CD4-positive, alpha-beta T cell treated with Interleukin-17A for 4 hours (primary cell): ENCODE measurements at places on chromosomes 2 and 18.

DNA sequence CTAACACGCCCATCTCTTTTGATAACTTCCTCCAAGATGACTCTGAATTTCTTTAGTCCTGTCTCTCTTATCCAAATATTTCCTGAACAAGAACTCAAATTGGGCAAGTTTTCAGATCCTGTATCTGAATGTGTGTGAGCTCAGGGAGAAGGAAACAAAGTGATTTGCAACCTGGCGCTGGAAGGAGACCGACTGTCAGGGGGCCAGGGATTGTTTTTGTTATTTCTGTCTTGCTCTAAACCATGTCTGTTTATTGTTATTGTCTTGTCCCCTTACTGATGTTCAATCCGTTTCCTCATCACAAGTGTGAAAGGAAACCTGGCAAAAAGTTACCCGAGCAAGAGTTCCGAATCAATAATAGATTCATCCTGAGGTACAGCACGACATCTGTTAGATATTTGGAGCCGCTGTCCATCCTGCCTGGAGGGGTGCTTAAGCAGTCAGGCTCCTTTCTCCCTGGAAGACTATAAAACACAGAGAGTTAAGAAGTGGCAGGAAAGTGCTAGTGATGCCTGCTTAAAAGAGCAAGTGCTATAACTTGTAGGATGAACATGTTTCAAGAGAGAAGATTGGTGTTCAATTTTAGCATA is 132.5 kb upstream of the OSR1 start:
- no peak for DNase-seq

DNA sequence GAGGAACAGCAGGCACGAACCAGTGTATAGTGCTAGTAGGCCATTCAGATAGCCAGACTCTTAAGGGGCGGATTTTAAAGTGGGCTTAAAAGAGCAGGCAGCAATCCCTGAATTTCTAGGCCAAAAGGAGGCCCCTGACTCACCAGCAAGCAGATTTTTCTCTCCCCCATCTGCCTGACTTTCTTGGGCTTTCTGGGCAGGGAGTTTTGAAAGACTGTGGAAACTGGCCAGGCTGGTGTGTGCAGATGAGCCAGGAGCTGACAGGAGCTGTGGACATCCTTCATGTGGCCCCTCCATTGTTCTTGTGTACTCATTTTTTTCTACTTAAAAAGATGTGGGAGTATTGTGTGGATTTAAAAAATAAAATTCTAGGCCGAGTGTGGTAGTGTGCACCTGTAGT is 59.0 kb downstream of the GLI2 start:
- DNase-seq: no peak

GRCh38 chr2:145813481-145813880 is 1293.6 kb upstream of the ZEB2 start:
- no peak for DNase-seq

DNA sequence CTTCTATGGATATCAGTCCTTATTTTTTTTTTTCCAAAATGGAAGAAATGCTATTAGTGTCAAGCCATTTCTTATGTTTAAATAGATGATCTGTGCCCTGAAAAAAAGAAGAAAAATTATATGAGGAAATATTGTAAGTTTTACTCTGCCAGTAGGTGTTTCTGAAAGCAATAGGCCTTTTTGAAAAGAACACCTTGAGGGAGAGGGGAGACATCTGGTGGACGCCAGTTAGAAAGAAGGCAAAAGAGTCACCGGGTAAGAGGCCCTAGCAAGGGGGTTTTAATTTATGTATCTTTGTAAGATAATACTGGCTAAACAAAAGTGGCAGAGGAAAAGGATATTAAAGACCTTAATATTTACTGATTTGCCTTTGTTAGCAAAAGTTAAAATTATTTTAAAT is 56.1 kb downstream of the DYNAP start:
- DNase-seq: no peak

DNA sequence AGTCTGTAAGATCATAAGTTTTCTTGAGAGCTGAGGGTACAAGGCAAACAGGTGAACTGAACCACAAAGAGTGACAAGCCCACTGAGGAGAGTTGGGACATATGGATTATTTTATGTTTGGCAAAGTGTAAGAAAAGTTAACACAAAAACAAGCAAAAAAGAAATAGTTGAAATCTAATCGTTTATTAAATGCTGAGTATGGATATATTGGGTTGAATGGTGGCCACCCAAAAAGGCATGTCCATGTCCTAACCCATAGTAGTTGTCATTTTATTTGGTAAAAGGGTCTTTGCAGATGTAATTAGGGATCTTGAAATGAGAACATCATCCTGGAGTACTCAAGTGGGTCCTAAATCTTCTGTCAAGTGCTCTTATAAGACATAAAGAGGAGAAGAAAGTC is 24.9 kb upstream of the TWIST2 start:
- DNase-seq: no peak

- DNase-seq: no peak
Measured at GRCh38 chr2:85672456-85672855, 4.5 kb upstream of the SFTPB start.

GRCh38 chr2:154974041-154974440 is 275.5 kb downstream of the KCNJ3 start:
- no peak for DNase-seq

DNA sequence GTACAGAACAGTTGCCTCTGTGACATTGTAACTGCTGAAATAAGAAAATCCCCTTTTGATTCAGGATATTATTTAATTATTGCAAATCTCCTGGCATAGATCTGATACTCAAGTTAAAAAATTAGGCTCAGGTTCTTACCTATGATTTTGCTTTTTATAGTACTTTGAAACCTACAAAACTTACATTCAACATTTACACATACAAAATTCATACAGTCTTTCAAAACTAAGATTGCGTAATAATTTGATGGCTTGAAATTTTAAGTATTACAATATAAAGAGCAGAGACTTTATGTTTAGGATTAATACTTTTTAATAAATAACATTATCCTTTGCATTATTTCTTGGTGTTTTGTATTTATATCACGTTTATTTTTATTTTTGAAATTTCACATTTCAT is 291.1 kb downstream of the CCDC102B start:
- no peak for DNase-seq

GRCh38 chr2:46079985-46080560 is 217.1 kb upstream of the EPAS1 start:
- DNase-seq: no peak

DNA sequence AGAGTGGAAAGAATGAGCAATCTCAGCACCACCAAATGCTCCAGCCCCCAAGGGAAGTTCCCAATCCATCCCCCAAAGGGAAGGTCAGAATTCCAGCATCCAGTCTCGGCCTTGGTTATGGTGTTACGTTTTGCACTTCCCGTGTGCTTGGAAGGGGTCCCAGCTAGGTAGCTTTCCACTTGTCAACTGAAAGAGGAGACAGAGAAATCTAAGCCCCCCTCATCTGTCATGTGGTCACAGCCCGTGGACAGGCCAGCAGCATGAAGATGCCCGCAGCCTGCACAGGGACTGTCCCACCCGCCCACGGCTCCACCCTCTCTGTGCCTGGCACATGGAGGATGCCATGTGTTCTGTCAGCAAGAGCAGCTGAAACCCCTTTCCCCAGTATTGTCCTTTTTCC is 32.1 kb downstream of the RHOB start:
- DNase-seq: no peak

DNA sequence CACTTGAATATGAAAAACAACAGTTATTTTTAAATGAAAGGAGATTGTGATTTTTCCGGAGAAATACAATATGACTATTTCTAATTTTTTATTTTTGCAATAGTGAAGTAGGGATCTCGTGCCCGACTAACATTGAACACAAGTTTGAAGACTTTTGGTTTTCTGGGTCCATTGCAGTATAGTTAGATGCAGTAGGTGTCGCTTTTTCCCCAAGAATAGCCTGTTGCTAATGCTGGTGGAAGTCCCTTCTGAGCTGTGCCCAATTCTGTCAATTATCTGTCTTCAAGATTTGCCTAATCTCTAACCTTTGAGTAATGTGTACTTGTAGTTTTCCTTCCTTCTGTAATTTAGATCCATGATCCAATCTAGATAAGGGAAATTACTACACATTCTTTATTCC is 36.5 kb downstream of the SEMA4F start:
- DNase-seq: peak; percentile 15

GRCh38 chr18:61371111-61371510 is 37.9 kb downstream of the CDH20 start:
- DNase-seq: no peak

DNA sequence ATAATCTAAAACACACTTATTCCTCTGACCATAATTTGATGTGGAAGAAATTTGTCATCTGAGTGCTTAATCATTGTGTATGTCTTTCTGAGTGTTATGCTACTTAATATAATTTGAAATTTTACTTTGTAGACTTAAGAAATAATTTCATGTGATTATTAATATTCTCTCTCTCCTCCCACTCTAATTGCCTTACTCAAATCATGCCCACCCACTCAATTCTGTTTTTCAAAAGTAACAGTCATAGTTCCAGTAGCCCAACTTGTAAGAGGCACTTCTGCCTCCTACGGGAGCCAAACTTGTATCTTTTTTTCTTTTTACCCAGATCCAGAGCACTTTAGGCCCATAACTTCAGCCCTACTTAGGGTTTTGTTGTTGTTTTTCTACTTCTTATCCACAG is 18.5 kb upstream of the KYNU start:
- no peak for DNase-seq

- DNase-seq: no peak
Measured at GRCh38 chr2:196836440-196836839, 27.3 kb upstream of the C2orf66 start.

- DNase-seq: peak; percentile 39
Measured at GRCh38 chr2:176553685-176554100, 284.5 kb downstream of the MTX2 start.

DNA sequence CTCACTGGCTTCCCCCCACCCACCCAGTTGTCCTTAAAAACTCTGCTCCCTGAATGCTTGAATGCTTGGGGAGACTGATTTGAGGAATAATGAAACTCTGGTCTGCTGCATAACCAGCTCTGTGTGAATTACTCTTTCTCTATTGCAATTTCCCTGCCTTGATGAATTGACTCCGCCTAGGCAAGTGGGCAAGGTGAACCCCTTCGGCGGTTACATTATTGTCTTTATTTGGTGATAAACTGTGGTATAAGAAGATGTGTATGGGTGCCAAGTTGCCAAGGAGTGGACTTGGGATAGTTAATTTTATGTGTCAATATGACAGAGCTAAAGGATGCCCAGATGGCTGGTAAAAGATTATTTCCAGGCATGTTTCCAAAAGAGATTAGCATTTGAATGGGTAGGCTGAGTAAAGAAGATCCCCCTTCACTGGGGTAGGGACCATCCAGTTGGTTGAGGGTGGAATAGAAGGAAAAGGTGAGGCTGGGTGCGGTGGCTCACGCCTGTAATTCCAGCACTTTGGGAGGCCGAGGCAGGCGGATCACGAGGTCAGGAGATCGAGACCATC is 98.5 kb upstream of the HAAO start:
- DNase-seq: no peak

DNA sequence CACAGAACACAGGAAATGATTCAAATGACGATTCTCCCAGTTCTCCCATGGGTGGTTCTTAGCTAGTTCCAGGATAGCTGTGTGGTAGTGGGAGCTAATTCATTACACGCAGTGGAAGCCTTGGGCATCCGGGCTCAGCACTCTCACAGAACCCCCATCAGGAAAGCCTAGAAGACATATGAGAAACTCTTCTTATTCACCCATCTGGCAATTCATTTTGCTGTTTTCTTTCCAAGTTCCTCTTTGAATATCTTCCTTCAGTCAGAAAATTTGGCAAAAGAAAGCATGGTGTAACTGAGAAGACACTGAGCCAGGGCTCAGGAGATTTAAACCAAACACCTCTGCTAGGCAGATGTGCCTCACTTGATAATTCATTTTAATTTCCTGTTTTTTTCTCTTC is 85.2 kb upstream of the FN1 start:
- no peak for DNase-seq

DNA sequence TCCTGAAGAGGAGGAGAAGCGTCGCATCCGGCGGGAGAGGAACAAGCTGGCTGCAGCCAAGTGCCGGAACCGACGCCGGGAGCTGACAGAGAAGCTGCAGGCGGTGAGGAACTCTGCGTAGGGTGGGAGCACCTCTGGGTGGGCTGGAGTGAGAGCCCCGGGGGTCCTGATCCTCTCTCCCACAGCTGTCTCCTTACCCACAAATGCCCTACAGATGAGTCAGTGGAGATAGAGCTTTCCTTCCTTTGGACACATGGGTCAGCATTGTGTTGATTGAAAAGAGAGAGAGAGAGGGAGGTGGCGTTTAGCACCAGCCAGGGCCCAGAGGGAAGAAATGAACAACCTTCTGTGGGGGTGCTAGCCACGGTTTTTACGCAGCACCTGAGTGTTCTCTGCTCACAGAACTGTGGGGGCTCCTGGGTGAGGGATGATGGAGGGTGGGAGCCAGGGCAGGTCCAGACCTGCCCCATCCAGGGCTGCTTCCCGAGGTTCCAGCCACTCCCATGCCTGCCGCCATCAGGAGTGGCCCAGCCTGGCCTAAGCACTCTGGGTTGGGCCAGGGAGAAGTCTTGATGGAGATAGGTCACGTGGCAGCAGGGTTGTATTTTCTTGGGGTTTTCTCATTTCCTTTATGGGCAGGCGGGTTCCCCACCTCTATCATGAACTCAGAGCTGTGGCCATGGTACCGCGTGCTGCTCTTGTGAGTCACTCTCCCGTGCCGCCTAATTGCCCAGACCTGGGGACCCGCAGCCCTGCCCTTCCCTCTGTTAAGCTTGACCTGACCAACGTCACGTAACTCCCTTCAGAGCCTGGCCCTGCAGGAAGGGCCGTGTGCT is 16.3 kb downstream of the FOSL2 start:
- peak; percentile 77 for DNase-seq

- DNase-seq: no peak
Measured at GRCh38 chr2:165280356-165280755, 41.1 kb downstream of the SCN2A start.

DNA sequence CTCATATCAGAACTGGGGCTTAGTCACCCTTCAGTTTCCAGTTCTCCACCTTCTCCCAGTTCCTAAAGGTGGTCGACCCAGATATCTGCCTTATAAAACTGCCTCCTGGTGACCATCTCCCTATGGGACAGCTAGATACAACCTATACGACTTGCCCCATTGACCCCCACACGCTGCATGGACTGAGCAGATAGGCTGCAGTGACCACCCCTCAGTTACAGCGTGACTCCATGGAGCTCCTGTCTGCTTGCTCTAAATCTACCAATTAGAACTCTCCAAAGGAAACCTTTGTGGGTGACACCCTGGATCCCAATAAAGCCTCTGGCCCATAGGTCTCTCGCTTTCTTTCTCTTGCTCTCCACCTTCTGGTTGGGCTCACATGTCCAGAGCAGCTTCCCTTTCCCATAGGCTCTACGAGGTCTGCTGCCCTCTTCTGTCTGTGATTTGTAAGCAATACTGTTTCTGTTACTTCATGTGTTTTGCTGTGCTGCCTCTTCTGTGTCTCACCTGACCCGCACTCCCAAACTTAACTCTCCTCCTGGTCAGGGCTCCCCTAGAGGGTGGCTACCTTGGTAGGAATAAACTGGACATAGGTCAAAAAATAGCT is 971.3 kb upstream of the FAM98A start:
- DNase-seq: no peak

GRCh38 chr2:65577654-65578053 is 145.3 kb upstream of the SPRED2 start:
- no peak for DNase-seq

GRCh38 chr2:61451178-61451577 is 19.7 kb downstream of the USP34 start:
- DNase-seq: no peak
